Activated T-cell treated with anti-CD3 and anti-CD28 coated beads for 1 hour (primary cell): ENCODE measurements at places on chromosomes 2 and 18.

DNA sequence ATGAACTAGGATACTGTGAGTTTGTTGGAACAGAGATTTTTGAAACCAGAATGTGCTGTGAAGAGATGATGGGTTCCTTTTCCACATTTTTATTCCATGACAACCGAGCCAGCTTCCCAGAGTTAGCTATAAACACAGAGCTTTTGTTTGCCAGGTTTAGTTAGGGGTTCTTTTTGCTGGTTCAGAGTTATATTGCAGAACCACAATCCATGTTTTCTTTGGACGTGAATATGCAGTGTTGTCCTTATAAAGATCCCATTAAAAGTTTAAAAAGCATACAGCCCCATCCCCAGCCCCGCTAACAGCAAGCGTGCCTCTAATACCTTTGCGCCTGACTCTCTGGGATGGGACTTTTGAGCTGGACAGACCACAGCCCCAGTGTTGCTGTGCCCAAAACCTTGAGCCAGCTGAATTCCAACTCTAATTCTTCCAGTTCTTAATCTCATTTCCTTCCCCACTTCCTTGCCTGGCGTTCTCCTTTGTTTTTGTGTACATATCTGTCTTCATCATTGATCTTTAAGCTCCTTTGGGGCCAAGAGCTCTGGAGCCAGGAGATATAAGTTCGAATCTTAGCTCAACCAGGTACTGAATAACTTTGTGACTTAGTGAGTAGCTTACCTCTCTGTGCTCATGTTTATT lies 72.3 kb downstream of the SPATS2L start:
- DNase-seq, result no peak

DNA sequence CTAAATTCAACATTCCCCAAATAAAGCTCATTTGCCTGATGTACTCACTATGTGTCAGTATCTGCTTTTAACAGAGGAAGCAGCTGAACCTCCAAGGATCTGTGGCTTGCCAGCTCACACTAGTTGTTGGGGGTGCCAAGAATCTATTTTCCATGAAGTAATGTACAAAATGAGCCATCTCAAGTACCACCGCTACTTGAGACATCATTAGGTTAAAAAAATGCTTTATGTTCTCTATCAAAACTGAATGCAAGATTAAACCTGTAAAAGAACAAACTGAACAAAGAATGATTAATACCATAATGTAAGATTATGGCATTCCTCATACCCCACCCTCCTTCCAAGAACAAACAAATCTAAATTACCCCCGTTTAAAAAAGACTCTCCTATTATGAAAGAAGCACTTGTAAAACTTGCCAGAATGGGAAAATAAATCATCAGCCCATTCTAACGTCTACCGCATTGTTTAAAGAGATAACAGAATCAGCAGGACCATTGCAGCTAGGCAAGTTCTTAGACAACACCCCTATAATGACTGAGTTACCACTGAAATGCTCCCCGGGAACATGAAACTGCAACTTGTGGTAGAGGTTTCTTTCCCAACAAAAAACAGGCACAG lies 471.6 kb downstream of the DLGAP1 start:
- DNase-seq, result no peak

DNA sequence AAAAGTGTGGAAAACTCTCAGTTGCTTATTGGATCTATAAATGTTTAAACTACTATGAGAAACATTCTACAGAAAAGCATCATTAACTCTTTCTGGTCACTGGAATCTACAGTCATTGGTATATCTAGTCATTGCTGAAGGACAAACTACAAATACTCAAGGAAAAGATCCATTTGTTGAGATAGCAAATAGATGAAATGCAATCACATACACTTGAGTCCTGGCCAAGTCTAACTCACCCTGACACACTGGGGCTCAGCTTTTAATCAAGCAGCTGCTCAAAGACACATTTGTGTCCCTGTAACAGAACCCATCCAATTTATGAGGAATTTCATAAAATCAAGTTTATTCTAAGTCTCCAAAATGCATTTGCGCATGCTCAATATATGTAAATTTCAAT lies 68.7 kb downstream of the CDH2 start:
- DNase-seq, result no peak

- DNase-seq, result no peak
Observed at GRCh38 chr2:206619011-206619410, 23.3 kb upstream of the FAM237A start.

GRCh38 chr2:222242532-222242931 lies 56.3 kb downstream of the PAX3 start:
- DNase-seq, result no peak

- no peak for DNase-seq
Observed at GRCh38 chr2:191835539-191836350, 11.1 kb downstream of the CAVIN2 start.

GRCh38 chr2:232263295-232263694 lies 115.3 kb upstream of the ALPP start:
- no peak for DNase-seq

DNA sequence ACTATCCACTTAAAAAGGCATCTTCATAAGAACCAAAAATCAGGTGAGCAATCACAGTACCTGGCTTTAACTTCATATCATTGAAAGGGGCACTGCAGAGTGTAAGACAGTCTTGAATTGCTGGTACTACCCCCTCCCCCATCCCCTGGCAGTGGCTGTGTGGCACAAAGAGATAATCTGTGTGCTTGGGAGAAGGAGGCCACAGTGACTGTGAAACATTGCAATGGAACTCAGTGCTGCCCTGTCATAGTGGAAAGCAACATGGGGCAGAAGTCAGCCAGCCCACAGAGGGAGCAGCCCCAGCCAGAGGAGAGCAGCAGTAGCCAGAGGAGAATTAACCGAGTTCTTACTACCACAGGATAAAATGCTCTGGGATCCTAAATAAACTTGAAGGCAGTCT lies 45.3 kb upstream of the UGP2 start:
- no peak for DNase-seq

GRCh38 chr2:222296311-222296741 lies 2.5 kb downstream of the PAX3 start:
- DNase-seq, result no peak

- DNase-seq, result no peak
Observed at GRCh38 chr2:182043861-182044260, 58.2 kb downstream of the PPP1R1C start.

GRCh38 chr2:79512442-79513401 lies at the start of gene CTNNA2:
Gene CTNNA2 (plus strand): TSS chr2:79513051.
- no peak for DNase-seq

GRCh38 chr2:211823886-211824479 lies 714.6 kb downstream of the ERBB4 start:
- no peak for DNase-seq

GRCh38 chr2:201833781-201834180 lies 27.4 kb downstream of the CDK15 start:
- no peak for DNase-seq

GRCh38 chr2:63051042-63051794 lies 588 bp downstream of the OTX1 start:
- DNase-seq, result no peak

DNA sequence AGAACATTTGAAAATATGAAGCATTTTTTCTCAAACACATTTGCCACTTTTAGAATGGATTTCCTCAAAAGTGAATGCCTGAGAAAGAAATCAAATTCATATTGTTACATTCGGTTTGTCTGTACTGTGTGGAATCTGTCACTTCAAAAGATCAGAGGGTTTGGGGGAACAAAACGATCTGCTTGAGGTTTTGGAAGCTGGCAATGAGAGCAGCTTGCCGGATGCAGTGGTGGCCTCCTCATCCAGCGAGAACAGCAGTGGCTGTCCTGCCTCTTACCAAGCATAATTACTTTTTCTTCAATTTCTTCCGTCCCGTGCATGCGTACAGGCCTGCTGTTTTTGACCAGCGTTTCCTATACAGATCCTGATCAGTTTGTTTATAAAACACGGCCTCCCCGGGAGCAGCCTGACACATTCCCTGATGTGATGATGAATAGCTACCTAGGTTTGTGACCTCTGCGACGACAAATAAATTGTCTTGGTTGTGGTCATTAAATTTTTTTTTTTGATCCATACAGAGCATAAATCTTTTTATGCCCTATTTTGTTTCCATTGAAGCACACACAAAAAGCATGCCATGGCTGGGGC lies 45.2 kb downstream of the ITGA6 start:
- no peak for DNase-seq

GRCh38 chr2:230949966-230950873 lies 25.2 kb upstream of the GPR55 start:
- DNase-seq, result no peak

- no peak for DNase-seq
Observed at GRCh38 chr2:198371329-198371728, 566.9 kb downstream of the PLCL1 start.

GRCh38 chr2:193279361-193279760 lies 1084.6 kb upstream of the TMEFF2 start:
- no peak for DNase-seq

GRCh38 chr2:129820908-129821307 lies 158.6 kb upstream of the RAB6C start:
- no peak for DNase-seq

DNA sequence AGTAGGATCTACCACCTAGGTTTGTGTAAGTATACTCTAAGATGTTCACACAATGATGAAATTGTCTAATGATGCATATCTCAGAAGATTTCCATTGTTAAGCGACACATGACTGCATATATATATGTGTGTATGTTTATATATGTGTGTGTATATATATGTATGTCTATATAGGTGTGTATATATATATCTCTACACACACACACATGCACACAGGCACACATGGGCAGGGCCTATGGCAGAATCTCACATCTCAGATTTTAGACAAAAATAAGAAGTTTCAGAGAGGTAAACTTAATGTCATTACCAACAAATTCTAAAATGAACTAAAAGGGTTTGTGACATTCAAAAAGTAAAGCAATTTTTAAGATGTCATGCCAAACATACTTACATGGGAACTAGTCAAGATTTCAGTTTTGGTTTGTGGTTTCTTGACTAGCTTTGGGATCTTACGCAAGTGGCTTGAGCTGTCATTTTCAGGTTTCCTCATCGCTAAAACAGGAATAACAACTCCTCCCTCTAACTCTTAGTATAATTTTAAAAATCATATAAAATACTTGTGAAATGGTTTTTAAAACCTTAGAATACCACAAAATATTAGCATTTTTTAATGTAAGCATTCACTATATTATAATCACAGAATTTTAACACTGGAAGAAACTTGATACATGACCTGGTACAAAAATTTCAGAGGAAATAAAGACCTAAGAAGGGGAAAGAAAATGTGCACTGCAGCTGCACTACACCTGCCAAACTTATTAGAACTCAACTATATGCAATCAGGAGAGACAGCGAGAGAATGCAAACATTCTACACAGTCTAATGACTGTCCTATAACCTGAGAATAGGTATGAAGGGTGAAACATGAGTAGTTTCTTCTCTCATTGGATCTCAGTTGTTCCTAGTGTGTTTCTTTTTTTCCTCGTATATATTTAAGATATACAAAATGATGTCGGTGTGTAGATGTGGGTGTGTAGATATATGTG lies 75.7 kb downstream of the TTC21B start:
- DNase-seq, result no peak

DNA sequence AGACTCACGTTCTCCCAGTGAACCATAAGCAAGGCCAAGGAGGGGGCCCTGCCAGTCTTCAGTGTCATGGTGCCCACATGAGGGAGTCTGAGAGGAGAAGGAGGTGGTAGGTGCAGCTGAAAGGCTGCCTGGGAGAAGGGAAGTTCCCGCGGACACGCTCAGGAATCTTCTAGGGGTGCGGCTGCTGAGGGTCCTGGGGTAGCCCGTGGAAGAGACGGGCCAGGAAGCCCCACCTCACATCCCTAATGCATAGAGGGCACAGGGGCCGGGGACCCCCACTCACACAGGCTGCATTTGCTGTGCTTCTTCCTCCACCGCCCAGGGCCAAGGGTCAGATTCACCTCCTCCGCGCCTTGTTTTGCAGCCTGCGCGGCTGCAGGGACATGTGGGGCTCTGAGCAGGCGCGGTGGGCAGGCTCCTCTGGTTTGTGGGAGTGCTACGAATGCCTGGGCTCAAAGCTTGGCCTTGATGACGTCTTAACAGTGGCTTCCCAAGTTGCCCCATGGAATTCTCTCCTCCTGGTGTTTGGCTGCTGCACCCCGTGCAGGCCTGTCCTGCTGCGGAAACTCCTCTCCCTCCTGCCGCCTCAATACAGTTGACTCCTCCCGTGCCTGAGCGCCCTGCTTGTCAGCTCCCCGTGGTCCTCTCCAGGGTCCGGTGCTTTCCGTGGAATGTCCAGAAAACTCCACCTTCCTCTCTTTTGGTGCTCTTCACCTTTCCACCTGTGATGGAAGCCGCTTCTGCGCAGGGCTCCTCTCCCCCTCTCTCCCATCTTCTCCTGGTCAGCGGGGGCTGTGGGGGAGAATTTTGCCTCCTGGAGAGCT lies 95.7 kb downstream of the VAPA start:
- DNase-seq, result no peak

- DNase-seq, result no peak
Observed at GRCh38 chr2:223576873-223577272, 25.3 kb downstream of the SCG2 start.

- no peak for DNase-seq
Observed at GRCh38 chr18:64288432-64288831, 139.5 kb upstream of the LINC00305 start.

- DNase-seq, result no peak
Observed at GRCh38 chr2:172999641-173000386, 75.8 kb upstream of the MAP3K20 start.

GRCh38 chr2:147806846-147807245 lies 38.0 kb upstream of the ACVR2A start:
- DNase-seq, result no peak

DNA sequence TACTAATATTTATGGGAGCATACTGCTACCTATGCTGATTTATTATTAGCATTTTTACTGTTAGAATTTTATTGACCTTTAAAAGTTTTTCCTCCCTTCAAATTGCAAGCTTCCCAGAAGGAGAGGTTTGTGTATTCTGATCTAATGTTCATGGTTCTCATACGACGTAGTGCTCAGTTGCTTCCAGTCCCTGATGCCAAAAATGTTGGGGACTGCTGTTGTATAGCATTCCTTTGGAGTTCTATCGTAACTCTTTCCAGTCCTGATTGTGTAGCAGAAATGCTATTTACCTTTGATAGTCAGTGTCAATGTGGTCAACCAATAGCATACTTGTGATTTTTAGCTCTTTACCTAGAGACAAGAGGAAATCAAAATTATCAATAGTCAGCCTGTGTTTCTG lies 69.5 kb upstream of the ZSWIM2 start:
- no peak for DNase-seq

DNA sequence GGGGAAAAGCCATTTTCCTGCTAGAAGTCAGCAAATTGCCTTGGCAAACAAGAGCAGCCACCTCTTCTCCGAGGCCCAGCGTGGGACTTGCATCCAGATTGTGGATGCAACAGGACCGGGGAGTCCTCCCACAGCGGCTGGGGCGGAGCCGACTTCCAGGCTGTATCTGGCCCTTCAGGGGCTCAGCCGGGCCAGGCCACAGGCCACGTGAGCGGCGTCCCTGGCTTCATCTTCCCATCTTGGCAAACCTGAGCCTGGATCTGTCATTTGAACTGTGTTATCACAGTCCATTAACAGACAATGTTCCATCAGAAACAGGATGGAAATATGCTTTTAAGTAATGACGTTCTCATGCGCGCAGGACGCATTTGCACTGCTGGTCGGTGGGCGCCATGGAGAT lies 483.5 kb upstream of the SALL3 start:
- DNase-seq, result no peak

- DNase-seq, result no peak
Observed at GRCh38 chr2:195813421-195813820, 156.4 kb downstream of the SLC39A10 start.

- DNase-seq, result no peak
Observed at GRCh38 chr2:28607730-28608499, 112.1 kb downstream of the PLB1 start.

- DNase-seq, result no peak
Observed at GRCh38 chr2:86393521-86394491, 47.4 kb upstream of the KDM3A start.
